ENCODE measurements at places on chromosomes 7 and 10.
A peak's percentile ranks its signal among the peaks of the same experiment; 100 is the strongest.

DNA sequence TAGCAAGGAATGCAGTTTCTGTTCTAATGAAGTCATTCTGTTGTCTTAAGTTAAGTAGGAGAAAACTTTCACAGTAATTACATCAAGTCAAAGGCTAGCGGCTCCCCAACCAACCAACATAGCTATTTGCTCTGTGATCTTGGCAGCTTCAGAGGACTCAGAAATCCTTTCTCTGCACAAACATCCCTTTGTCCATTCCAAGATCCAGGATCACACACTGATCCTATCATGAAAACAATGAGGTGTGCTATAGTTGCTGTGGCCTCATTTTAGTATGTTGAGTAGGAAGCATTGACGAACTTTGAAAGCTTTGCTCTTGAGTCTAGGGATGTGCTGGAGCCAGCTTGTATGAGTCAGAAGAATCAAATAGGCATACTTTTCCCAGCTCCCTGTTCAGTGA is 218.2 kb upstream of the PRSS58 start:
- no peak for DNase-seq

DNA sequence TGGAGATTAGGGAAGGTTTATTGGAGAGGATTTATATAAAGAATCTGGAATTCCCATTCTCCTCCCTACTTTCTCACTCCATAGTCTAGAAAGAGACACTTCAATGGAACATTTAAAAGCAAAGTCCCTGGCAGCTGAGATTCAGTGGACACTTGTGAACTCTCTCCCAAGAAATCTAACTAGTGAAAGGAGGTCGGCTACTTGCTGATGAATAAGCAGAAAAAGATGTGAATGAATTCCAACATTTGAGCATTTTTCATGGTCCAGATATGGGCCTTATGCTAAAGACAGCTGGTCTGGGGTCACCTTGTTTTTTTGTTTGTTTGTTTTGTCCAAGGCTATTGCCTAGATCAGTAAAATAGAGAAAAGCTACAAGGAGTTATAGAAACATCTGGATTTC is 141.1 kb upstream of the LRRTM3 start:
- no peak for DNase-seq

DNA sequence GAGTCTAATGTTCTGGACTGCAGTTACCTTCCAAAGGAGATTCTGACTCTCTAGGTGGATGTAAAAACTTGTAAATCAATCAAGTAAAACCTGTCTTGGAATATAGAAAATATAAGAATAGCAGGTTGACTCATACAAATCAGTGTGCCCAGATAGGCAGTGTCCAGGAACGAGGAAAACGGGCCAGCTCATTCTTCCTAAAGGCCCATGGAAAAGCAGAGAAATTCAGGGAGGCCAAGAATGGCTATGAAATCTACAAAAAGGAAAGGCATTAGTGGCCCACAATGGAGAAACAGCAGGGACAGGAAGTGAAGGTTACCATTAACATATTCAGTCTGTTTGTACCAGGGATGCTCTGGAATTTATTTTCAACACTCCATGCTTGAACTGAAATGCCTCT is 14.9 kb downstream of the GLI3 start:
- DNase-seq, result peak; percentile 43

DNA sequence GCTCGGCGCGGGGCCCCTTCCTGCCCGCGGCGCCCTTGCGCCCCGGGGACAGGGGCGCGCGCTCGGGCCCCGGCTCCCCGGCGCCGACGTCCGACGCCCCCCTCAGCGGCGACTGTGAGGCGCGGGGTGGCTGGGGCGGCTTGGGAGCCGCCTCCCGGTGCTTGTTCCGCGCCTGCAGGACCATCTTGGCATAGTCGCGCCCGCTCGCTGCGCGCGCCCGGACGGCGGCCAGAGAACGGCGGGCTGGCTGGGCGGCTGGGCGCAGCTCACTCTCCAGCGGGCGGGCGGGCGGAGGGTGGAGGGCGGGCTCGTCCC is at the start of gene DPY19L1:
Gene DPY19L1 (minus strand): TSS at position 275 of the 315 bp plus-strand sequence. CDS start 91 bp downstream, at position 184.
- no peak for DNase-seq

- DNase-seq, result no peak
These were observed 739.7 kb upstream of the FZD8 start for GRCh38 chr10:36381748-36382147.

DNA sequence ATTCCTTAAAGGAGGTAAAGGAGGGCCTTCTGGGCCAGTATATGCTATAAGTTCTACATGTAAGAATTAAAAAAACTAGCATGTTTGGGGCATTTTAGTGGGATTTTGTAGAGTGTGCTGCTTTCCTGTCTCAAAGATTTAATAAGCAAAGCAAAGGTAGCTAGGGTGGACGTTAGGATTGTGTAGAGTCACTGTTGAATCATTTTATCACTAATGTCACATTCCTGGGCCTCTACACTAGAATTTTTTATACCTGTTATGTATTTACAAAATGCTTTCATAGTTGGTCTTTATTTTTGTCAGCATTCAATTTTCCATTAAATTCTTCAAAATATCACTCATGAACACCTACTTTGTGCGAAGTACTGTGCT is 139.4 kb upstream of the PHYHIPL start:
- DNase-seq, result no peak

DNA sequence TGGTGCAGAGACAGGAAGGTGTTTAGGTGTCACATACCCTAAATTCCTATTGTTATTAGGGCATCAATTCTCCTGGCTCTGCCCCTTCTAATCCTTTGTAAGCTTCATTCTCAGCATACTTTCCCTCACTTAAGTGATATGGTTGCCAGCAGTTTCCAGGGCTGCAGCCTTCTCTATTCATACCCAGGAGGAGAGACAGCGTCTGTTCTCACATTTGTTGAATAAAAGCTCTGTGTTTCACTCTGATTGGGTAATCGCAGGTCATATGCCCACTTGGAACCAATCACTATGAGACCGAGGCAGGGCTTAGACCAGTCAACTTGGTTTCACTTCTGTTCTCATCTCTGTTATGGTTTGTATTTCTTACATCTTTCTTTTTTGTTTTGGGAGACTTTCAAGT is 109.6 kb upstream of the MTPN start:
- DNase-seq, result peak; percentile 79

DNA sequence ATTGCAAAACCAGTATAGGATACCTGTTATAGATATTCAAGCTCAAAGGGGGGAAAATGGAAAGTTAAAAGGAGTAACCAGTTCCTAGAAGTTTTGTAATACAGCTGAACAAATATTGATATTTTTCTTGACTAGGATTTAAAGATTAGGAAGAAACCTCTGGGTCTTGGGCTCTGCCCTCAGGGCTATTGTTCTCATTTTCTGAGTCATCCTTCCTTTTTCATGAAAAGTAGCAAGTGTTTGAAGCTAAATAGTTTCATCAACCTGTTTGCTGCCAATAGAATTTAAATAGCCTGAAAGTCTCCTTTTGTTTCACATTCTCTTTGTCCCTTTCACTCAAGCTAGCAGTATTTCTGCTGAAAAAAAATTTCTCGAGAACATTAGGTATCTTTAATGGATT is 1061.1 kb upstream of the GHITM start:
- DNase-seq, result no peak

DNA sequence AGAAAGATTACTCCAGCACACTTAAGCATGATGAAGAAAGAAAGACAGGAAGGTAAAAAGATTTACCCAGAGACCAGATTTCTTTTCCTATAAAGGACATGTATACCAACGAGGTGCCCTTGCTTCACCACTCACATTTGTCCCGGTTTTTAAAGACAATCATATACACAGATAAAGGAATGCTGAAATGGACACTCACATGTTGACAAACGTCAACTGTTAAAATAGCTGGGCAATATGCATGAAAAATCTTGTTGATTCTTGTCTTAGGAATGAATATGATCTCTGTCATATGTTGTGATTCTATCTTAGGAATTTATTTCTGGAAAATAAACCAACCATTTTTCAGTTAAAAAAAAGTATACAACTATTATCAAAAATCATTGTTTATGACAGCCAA is 158.2 kb downstream of the SRPK2 start:
- DNase-seq, result no peak

- no peak for DNase-seq
These were observed 30.1 kb downstream of the AFAP1L2 start for GRCh38 chr10:114374053-114374791.

GRCh38 chr7:80393786-80394185 is 118.1 kb downstream of the GNAT3 start:
- DNase-seq, result no peak

DNA sequence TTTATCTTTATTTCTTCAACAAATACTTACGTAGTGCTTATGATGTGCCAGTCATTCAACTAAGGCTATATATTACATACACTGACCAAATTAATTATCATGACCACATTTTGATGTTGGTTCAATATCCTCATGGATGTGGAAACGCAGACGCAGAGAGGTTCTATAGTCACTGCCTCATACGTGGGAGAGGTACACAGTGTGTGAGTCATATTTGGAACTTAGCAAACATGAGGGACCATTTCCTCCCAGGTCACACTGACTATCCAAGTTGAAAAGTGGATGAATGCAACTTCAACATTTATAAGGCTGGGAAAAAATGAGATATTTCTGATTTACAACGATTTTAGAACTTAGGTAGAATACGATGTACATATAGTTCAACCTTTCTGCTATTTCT is 113.6 kb downstream of the PRLHR start:
- no peak for DNase-seq

- no peak for DNase-seq
These were observed 30.1 kb downstream of the TMEM178B start for GRCh38 chr7:141103847-141104429.

GRCh38 chr10:101833466-101833865 is 10.1 kb downstream of the KCNIP2 start:
- no peak for DNase-seq

- DNase-seq, result no peak
These were observed 66.1 kb downstream of the AMZ1 start for GRCh38 chr7:2754086-2754485.

DNA sequence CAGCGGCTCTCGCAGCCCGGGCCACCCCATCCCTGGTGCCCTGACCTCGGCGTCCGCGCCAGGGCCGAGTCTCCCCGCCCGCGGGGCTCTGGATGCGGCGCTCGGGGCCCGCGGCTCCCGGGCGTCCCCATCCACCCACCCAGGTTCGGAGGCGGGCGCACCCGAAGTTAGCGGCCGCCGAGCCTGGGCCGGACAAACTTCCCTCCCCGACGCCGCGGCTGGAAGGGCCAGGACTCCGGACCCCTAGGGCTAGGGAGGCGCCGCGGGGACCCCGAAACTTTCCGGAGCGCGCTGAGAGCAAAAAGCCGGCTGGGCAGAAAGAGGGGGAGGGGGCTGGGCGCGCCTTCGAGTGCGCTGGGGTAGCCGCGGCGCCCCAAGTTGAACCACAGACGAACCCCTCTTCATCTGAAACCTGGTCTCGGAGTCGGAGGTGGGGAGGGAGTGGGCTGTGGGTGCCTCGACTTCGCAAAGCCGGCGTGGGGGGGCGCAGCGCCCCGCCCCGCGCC is 3.7 kb upstream of the ELFN1 start:
- DNase-seq, result peak; percentile 29

DNA sequence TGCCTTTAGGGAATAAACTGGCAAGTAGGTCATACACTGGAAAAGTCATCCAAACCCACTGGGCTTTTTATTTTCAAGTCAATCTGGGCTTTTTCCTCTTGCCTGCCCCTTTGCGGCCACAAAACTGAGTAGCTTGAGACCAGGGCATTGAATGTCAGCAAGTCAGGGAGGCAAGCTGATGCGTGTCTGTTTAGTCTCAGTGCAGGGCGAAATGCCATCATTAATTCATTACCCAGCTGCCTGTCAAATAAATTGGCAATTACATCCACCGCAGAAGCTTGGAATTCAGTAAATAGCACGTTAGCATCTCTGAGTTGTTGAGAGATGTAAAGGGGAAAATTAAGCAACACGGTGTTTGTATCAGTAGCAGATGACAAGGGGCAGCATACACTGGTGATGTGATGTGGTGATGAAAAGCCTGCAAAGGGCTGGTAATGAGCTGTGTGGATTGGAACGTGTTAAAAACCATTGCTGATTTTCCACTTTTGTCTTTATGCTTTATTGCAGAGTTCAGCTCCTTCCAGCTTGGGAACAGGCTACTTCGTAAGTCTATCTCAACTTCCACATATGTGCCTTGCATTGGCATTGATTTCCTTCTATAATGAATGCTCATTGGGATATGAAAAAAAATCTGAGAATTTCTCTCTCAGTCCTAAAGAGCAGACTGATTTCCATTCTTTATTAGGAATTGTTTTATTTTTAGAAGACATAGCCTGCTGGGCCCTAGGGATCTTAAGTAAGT is 535.9 kb downstream of the AUTS2 start:
- no peak for DNase-seq

- no peak for DNase-seq
These were observed 101.4 kb downstream of the MAD1L1 start for GRCh38 chr7:2131341-2131740.

DNA sequence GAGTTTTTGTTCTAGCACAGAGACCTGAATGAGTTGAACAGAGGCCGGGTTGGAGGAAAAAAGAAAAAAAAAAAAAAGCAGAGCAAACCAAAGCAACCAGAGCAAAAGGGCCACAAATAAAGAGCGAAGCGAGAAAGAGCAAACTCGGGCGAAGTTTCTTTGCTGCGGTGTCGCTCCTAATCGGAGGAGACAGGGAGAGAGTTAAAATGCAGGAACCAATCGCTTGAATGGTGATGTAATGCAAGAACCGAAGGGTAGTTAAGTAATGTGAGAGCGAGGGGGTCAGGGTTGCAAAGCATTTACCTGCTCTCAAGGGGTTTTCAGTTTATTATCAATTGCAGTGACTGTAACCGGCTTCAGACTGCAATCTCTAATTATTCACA is 271.7 kb downstream of the TRIL start:
- peak; percentile 66 for DNase-seq

DNA sequence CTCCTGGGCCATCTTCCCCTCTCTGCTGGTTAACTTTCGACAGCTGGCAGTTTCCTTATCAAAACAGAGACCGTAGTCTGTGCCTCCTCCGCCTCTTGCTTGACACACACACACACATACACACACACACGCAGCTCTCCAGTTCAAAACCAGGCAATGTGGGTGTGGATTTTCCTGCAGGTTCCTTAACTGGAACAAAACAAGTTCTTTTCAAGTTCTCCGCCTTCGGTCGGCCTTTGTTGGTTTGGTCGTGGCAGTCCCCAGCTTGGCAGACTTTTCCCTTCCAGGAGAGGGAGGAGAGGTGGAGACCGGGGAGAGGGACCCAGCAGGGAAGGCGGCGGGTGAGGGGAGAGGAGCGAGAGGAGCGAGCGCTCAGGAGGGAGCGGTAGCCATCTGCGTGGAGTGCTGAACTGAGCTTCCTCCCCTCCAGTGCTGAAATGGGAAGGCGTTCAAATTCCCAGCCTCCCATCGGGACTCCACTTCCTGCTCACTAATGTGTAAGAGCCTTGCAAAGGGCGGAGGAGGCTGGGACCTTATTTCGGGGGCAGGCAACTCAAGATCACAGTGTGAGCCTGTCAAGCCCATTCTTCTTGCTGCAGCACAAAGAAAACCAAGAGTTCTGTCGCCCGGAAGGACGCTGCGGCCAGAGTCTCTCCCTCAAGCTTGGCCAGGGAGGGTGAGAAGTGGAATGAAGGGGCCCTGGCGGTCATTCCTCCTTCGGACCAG is 120.6 kb downstream of the PRPF18 start:
- DNase-seq, result peak; percentile 86

- no peak for DNase-seq
These were observed 122.4 kb downstream of the SLC16A9 start for GRCh38 chr10:59587083-59587755.

- DNase-seq, result no peak
These were observed 55.9 kb upstream of the UNC5B start for GRCh38 chr10:71156436-71156835.

- DNase-seq, result no peak
These were observed 155.3 kb downstream of the SND1 start for GRCh38 chr7:127807340-127807739.

GRCh38 chr7:53238021-53238605 is 202.7 kb downstream of the POM121L12 start:
- no peak for DNase-seq

- DNase-seq, result no peak
These were observed 32.6 kb upstream of the IL15RA start for GRCh38 chr10:6009961-6010360.
